ENCODE measurements at places on chromosomes 3 and 15.

- no peak for DNase-seq
These were observed 34.1 kb upstream of the ABI3BP start for GRCh38 chr3:101027286-101027685.

DNA sequence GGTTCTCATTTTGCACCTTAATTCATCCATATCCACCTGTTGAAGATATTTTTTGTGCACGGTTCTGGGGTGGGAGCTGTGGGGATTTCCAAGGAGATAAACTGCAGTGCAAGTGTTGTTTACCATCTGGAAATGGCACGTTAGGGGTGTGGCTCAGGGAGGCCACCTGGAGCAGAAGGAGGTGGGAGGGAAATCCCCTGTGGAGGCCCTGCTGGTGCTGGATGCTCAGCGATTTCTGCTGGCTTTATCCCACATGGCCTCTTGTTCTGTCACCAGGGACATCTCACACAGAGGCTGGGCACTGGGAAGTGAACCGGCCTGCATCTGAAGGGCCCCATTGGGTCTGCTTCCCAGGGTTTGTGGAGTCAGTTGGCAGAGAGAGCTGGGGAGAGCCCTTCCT lies 24.3 kb downstream of the TRPM1 start:
- no peak for DNase-seq

- no peak for DNase-seq
These were observed 107.8 kb downstream of the MBNL1 start for GRCh38 chr3:152376351-152377183.

DNA sequence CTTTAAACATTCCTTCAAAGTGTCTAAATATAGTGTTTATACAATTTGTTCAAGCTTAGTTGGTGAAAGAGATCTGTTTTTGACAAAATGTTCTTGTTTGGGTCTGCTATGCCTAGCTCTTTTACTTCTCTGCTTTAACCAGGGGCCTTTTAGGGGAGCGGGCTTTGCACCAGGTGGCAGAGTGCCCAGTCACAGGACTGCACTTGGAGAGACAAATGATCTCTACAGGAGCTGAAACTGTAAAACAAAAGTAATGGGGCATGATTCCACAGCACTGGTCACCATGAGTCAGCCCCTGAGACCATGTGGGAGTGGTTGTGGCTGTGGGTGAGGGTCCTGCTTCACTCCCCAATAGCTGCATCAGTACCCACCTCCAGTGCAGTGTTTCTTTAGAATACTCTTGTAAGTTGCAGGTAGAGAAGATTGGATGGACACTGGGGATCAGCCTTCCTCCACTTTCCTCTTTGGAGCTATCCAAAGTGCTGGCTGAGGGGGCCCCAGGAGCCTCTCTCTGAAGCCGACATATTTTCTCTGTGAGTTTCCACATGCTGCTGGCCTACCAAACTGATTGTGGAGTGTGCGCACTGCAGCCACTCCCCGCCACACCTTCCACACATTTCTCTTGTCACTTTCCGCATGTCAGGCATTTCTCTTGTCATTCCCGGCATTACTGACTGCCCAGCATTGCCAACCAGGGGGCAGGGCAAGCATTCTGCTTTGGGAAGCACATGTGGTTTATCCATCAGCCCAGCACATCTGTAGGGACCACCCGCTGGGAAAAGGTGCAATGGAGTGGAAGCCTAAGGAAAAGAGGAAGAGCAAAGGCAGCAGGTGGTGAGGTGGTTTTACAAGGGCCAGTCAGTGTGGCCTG lies 110.0 kb downstream of the EPHB1 start:
- peak; percentile 9 for DNase-seq

GRCh38 chr3:53804697-53805462 lies 41.3 kb downstream of the CHDH start:
- DNase-seq: no peak

DNA sequence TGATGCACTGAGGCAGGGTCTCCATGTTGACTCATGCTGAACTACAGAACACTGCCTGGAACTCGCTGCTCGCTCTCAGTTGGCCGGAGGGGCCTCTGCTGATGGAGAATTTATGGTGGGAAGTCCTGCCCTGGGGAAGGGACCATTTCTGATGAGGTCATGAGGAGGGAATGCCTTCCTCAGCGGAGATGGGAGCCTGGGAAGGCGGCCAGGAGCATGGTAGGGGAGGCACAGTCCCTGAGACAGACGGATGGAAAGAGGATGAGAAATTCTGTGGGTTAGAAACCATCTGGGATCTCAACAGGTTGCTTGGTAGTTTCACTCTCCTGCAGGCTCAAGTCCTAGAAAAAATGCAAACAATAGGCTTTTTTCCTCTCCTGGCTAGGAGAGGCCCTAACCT lies 56.8 kb upstream of the TPM1 start:
- DNase-seq: no peak
